ENCODE measurements at places on chromosomes 16 and 17.

- no peak for DNase-seq
These were observed 1.4 kb upstream of the LLGL1 start for GRCh38 chr17:18224053-18224386.

GRCh38 chr16:80604600-80605355 is 64.0 kb downstream of the DYNLRB2 start:
- DNase-seq, result no peak

GRCh38 chr16:10566613-10567012 is 13.8 kb downstream of the EMP2 start:
- DNase-seq, result no peak

DNA sequence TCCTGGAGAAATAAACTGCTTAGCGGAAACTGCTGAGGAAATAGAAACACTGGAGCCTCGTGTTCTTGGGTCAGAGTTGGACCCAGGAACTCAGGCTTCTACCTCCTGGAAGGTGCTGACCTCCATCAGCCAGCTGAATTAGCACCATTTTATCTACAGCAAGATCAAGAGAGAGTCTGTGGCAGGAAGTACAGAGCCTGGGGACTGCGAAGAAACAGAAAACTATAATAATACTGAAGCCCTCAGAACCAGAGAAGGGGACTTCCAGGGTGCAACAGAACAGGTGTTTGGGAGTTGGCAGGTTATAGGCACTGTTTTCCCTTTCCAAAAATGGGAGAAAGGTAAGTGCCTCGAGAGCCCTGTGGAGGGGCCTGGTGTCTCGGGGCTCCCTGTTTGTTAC is 379.7 kb downstream of the CA10 start:
- DNase-seq, result no peak

- DNase-seq, result no peak
These were observed 19.5 kb downstream of the GPR179 start for GRCh38 chr17:38324141-38324697.

GRCh38 chr16:67726106-67727034 is 7.3 kb upstream of the GFOD2 start:
- DNase-seq, result no peak

GRCh38 chr17:3739422-3740124 is 15.9 kb downstream of the HASPIN start:
- no peak for DNase-seq

GRCh38 chr17:311119-311782 is 41.4 kb downstream of the RPH3AL start:
- no peak for DNase-seq

DNA sequence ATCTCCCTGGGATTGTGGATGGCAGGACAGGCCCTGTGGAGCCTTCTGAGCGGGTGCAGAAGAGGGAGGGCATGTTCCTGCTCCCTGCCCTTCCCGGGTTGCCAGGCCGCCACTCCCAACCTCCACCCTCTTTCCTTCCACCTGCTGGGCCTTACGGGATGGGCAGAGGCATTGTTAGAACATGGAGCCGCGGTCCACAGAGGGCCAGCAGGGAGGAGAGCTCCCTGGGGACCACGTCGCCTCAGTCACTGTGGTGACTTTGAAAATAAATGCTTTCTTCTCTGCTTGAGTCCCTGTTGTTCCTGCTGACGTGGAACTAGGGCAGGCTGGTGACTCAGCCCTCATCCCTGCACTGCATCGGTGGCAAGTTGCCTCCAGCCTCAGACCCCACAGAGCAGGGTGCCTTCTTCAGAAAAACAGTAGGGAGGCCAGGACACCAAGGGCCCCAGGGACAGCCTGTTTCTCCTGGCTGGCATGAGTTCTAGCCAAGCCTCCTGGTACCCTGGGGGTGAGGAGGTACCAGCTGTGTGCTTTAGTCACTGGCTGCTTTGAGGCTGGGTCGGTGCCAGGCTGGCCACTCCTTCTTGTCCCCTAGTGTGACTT is 224.9 kb downstream of the SEC14L1 start:
- no peak for DNase-seq

DNA sequence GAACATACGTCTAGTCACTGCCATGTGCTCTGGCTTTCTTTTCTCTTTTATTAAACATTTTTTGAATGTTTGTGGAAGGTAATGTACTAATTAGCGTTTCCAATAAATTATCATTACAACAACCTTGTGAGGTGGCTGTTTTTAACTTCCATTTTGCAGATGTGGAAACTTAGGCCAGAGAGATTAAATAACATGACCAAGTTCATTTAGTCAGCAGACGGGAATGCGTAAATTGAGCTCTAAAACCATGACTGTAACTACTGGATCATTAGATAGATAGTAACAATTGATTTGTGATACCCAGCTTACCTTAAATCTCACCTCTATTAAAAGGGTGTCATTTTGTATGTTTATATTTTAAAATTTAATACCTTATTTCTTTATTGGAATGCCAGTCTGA is 49.4 kb downstream of the RABEP1 start:
- no peak for DNase-seq

- no peak for DNase-seq
These were observed 70.2 kb downstream of the CCDC182 start for GRCh38 chr17:57674894-57675293.

DNA sequence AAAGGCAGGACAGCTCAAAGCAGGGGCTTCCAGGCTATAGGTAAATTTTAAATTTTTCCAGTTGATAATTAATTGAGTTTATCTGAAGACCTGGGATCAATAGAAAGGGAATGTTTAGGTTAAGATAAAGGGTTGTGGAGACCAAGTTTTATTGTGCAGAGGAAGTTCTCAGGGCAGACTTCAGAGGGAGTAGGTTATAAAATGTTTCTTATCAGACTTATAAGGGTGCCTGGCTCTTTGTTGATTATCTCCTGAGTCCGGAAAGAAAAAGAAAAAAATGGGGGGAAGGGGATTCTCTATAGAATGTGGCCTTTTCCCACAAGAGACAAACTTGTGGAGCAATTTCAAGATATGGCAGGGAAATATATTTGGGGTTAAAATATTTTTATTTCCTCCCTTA is 15.9 kb downstream of the SLC46A1 start:
- no peak for DNase-seq

DNA sequence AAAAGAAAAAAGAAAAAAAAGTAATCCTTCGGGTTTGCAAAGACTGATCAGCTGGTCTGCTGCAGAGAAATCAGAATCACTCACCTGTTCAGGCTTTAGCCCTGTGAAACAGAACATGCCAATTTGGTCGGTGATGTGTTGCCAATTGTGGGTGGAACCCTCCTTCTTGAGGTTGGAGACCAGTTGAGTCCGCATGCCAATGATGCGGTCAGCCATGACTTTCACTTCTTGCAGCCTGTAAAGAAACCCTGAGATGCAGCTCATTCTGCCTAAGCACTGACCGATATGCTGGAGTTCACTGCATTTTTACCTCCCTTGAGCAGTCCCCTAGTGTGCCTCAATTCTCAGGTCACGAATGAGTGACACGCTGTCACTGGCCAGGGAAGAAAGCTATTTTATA is 24.8 kb upstream of the SLC38A7 start:
- no peak for DNase-seq

DNA sequence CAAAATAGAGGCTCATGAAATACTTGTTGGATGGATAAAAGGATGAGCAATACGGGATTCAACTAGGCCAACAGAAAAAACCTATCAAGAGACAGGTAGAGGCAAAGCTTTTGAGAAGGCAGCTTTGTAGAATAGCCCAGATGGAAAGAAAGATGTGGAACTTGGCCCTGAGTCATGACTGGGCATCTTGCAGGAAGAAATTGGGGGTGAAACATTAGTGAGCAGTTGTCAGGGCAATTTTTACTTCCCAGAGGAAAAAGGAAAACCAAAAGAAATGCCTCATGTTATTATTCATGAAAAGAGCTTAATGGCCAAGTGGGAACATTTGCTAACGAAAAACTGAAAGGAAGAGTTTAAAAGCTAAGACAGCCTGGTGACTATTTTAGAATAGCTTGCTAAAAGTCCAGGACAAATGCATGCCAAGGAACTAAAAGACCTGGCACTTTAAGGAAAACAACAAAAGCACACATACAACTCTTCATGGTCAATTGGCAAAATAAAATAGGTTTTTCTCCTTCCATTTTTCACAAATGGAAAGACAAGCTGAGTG is 180.1 kb downstream of the HS3ST3A1 start:
- DNase-seq, result no peak

GRCh38 chr16:11295672-11296071 is 14.5 kb upstream of the PRM1 start:
- no peak for DNase-seq

DNA sequence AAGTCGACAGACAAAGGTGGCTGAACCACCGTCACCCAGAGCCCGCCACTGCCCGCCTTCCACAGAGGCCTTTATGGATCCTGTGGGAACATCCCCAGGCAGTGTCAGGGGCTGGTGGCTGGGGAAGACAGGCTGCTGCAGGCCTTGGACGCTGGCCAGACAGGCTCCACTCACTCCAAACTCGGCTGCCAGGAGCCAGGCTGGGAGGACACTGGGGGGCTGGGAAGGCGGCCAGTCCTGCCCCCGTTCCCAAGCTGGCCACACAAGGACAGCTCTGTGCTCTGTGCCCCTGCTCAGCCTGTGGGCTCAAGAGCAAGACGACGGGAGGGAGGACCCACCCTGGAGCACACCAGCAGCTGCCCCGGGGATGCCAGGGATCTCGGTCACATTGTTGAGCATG is 7.6 kb upstream of the LCAT start:
- DNase-seq, result no peak

DNA sequence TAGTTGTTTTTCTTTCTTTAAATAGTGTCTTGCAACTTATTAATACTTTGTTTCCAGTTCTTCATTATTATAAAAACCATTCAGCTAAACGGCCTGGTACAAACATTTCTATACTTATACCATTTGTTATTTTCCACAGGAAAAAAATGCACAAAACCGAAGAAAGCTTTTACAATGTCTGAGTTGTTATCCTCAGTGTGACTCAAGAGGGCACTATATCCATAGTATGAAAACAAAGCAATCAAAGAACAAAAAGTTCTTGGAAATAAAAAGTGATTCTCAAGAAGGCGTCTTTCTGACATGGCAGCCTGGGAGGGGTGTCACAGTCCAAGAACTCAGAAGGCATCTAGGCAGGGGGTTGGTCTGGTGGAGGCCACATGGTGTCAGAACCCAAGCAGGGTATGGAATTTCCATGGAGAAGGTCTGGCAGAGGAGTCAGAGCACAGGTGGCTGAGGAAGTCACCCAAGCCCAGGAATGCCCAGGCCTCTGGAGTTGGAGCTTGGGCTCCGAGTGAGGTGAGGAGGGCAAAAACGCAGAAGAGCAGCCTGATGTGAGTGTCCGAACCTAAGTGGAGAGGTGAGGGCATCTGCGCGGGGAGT is 70.9 kb upstream of the ATP2A3 start:
- no peak for DNase-seq

DNA sequence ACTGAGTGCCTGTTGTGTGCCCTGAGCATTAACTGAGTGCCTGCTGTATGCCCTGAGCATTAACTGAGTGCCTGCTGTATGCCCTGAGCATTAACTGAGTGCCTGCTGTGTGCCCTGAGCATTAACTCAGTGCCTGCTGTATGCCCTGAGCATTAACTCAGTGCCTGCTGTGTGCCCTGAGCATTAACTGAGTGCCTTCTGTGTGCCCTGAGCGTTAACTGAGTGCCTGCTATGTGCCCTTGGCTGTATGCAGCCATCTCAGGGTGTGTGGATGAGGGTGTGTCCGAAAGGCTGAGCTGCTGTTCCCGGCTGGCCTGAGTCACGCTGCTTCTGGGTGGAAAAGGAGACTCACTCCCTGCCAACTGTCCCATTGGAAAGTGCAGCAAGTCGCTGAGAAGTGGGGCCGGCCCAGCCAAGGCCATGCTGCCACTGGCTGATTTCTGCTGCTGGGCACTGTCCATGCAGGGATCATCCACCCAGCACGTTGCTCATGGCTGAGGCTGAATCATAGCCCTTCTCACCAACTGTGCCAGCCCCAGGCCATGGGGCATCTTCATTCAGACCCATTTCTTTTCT is 113.8 kb downstream of the OR1D5 start:
- DNase-seq, result no peak

- DNase-seq, result no peak
These were observed 328.4 kb downstream of the MAF start for GRCh38 chr16:79272141-79272577.

GRCh38 chr17:45277216-45277849 is 15.4 kb upstream of the SPATA32 start:
- DNase-seq, result peak; percentile 75

GRCh38 chr17:78853926-78854394 is 13.3 kb upstream of the USP36 start:
- no peak for DNase-seq

DNA sequence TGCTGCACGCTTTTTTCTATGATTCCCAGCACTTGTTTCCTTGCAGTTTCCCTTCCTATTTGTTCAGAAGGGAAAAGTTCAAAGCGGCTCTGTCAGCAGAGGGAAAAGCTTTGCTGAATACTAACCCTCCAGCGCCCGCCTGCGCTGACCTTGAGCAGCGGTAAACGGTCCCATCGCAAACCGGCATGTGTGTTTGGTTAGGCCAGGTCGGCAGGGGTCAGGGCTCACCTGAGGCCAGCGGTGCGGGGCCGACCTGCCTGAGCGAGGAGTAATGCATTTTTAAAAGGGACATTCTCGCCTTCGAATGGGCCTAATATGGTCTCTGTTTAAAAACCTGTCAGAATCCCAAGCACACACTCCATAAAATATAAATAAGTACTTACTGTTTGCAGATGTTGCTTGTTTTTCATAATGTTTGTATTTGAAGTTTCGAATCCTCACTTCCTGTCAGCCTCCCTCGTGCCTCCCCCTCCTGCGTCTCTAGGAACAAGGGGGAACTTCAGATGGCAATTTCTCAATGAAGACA is 110.1 kb downstream of the IRX3 start:
- no peak for DNase-seq

DNA sequence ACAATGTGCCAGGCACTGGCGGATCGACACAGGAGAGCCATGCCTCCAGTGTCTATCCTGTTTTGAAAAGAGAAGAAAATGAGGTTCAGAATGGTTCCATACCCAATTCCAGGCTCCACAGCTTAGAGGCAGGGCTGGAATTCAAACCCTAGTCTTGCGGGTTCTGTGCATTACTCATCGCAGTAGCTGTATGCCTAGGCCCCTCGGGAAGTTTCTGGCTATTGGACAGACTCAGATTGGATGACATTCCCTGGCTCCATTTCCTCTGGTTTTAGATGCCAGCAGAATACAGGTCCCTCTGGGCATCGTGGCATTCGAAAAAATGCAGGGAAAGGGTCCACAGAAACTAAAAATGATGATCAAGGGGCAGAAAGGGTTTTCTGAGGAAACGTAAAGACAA is 184.7 kb downstream of the COPRS start:
- DNase-seq, result no peak
